M059J (cell line): ENCODE measurements at places on chromosomes 3 and 15.

DNA sequence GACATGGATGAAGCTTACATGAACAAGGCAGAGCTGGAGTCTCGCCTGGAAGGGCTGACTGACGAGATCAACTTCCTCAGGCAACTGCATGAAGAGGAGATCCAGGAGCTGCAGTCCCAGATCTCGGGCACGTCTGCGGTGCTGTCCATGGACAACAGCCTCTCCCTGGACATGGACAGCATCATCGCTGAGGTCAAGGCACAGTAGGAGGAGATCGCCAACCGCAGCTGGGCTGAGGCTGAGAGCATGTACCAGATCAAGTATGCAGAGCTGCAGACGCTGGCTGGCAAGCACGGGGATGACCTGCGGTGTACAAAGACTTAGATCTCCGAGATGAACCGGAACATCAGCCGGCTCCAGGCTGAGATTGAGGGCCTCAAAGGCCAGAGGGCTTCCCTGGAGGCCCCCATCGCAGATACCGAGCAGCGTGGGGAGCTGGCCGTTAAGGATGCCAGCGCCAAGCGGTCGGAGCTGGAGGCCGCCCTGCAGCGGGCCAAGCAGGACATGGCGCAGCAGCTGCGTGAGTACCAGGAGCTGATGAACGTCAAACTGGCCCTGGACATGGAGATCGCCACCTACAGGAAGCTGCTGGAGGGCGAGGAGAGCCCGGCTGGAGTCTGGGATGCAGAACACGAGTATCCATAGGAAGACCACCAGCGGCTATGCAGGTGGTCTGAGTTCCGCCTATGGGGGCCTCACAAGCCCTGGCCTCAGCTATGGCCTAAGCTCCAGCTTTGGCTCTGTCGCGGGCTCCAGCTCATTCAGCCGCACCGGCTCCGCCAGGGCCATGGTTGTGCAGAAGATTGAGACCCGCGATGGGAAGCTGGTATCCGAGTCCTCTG is 77.6 kb downstream of the CLDN11 start:
- DNase-seq, result no peak

DNA sequence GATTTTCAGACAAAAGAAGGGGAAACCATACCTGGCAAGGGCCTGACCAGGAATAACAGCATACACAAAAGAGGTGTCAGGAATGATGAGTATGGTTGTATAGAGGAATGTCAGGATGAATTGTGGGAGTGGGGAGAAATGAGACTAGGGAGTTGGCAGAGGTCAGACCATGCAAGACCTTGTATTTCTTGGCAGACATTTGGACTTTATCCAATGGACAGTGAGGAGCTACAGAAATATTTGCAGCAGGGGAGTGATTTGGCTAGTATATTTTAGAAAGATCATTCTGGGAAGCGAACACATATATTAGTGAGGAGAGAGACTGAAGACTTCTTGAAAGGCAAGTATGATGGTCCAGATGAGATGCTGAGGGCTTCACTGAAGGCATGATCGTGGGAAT is 25.4 kb upstream of the ALPK3 start:
- DNase-seq, result no peak

- DNase-seq, result no peak
Observed at GRCh38 chr3:85670634-85671205, 711.9 kb downstream of the CADM2 start.

- DNase-seq, result peak; percentile 58
Observed at GRCh38 chr3:169348929-169349621, 314.4 kb downstream of the MECOM start.
